Stimulated activated CD4-positive, alpha-beta T cell treated with anti-CD3 and anti-CD28 coated beads, Interleukin-1b, Interleukin-23, amount 100 ng/mL, for 1 hour (primary cell): ENCODE measurements at places on chromosomes 16 and 17.

- no peak for DNase-seq
Observed at GRCh38 chr17:6023036-6023831, 46.9 kb upstream of the WSCD1 start.

DNA sequence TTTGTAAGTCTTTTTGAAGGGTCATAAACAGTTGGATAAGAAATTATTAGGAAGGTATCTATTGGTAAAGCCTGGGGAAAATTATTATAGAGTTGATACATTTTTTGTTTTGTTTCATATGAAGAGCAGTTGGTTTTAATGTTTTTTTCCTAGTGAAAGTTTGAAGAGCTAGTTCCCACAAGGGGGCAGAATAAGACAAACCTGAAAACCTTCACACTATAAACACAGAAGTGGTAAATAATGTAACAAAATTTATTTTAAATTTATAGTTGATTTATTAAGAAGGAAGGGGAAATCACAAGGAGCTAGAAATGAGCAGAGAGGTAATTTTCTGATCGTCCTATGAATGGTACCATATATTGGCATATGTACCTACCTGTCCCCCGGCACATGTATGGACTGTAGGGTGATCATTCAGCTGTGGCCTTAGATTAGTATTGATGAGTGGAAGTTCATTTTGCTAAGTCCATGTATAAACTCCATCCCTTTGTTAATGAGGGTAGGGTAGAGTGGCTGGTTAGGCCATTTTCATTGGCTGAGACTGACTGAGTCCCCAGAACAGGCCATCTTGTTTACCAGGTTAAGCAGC lies 116.3 kb downstream of the TANC2 start:
- DNase-seq = no peak

DNA sequence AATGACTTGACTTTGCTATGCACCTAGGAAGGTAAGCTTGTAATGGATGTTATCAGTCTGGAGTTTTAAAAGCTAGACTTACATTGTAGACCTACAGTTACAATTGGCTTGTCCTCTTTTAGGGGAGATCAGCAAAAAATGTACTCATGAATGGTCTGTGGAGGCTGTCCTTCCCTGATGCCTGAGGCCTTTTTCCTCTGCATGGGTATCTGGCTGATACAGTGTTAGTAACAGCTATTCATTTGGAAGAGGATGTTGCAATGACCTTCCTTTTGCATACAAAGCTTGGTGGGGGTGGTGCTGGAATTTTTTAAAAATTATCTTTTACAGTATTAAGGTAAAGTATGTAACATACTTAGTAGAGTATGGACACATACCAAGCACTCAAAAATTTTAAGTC lies 525.5 kb downstream of the KIF2B start:
- DNase-seq = no peak

- DNase-seq = no peak
Observed at GRCh38 chr16:88534638-88535190, 35.5 kb upstream of the ZC3H18 start.

- no peak for DNase-seq
Observed at GRCh38 chr16:54030451-54030850, 256.1 kb downstream of the IRX3 start.

- no peak for DNase-seq
Observed at GRCh38 chr16:1259760-1260068, 3.8 kb downstream of the TPSD1 start.

DNA sequence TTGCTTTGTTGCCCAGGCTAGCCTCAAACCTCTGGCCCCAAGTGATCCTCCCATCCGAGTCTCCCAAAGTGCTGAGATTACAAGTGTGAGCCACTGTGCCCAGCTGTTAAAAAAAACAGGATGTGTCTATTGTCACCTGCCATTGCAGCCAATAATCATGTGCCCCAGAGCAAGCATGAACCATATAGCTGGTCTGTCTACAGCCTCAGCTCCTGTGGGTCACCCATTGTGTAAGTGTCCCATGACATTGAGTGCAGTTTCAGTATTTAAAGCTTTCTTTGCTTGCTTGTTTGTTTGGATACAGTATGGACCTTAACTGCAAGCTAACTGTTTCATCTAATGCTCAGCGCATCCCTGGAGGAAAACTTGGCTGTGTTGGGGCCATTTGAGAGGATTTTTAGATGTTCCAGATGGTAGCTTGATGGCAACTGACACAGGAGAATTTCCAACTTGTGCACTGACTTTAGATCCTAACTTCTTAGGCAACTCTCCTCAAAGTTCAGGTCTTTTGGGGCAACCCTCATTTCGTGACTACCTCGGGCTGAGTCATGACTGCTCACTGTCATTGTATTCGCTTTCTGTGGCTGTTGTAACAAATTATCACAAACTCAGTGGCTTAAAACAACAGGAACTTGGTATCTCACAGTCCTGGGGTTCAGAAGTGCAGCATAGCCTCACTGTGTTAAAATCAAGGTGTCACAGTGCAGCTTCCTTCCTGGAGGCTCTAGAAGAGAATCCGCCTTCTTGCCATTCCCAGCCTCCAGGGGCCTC lies 30.3 kb upstream of the ADORA2B start:
- DNase-seq = no peak
